Stomach (tissue), 19 donors: ENCODE measurements at places on chromosomes 1 and 21. TPM values are rescaled to one million over a fixed set of nuclear protein-coding genes. Genes with fewer than 3 reads are reported as not detected.

DNA sequence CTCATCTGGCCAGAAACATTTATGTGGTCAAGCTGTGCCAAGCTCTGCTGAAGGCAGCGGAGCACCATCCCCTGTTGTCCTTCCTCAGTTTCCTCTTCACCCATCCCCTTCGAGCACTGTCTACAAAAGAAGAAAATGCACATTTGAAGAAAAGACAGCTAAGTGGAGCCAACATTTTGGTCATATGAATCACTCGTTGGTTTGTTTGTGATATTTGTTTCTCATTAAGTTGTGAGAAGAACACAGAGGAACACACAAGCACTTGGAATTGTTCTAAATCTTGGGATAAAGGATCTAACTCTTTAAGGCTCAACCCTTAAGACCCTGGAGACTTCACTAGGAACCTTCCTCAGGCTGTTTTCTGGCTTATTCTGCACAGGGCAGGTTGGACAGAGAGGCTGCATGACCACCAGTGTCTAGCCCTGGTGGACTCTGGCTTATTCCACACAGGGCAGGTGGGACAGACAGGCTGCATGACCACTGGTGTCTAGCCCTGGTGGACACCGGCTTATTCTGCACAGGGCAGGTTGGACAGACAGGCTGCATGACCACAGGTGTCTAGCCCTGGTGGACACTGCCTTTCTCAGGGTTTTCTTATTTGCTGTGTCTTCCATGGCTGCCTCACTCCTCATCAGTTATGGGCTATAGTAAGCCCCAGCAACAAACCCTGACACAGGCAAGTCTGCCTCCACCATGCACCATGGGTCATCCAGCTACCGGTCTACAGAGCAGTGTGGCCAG lies 35.3 kb upstream of the COL6A2 start:
- DNase-seq = no peak

DNA sequence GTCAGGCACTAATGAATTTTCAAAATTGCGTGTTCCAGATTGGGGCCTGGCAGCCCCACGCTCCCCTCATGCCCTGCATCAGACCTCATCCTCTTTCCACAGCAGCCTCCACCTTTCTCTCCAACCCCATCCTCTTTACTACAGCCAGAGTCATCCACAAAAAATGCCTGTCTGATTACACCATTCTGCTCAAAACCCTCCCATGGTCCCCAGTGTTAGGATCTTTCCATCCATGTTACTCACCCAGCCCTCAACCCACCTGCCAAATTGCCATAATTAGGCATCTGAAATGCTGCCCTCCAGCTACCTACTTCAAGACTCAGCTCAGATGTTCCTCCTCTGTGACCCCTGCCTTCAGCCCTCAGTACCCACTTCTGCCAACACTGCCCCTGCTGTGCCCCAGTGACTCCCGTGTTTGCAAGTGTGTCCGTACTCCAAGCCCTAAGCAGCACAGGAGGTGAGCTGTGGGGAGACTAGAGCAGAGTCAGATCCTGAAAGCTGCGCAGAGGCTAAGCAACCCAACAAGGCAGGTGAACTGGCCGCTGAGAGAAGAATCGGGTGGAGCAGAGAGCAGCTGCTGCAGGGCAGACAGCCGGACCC lies 715 bp upstream of the ARTN start:
- no peak for DNase-seq

- DNase-seq = no peak
Measured at GRCh38 chr1:110249256-110249655, 39.1 kb downstream of the KCNC4 start.

DNA sequence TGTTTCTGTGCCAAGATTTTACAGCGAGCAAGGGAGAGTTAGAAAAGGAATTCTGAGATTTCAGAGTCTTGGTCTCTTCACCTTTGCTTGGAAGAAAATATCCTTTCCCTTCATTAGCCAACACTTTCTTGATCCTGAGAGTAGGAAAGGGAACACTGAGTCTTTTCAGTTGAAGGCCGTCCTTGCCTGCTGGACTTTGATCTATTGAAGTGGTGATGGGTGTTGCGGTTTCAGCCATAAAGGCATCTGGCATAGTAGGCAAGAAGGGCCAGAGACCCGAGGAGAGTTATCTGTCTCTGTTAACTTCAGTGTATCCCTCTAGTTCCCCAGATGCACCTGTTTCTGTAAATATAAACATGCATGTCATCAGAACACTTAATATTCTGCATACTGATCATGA lies 9.7 kb downstream of the SELE start:
- no peak for DNase-seq

GRCh38 chr1:47238935-47239592 lies 7.0 kb upstream of the TAL1 start:
- no peak for DNase-seq

GRCh38 chr1:185696422-185697150 lies 37.6 kb upstream of the HMCN1 start:
- DNase-seq = no peak

- no peak for DNase-seq
Measured at GRCh38 chr1:176440176-176440575, 22.8 kb upstream of the PAPPA2 start.

The CD52 gene
- not detected for total RNA-seq

The MPZL1 gene
- 29.9 TPM for total RNA-seq
